IPS-NIHi11 (cell line): ENCODE measurements at places on chromosomes 1 and 21.

DNA sequence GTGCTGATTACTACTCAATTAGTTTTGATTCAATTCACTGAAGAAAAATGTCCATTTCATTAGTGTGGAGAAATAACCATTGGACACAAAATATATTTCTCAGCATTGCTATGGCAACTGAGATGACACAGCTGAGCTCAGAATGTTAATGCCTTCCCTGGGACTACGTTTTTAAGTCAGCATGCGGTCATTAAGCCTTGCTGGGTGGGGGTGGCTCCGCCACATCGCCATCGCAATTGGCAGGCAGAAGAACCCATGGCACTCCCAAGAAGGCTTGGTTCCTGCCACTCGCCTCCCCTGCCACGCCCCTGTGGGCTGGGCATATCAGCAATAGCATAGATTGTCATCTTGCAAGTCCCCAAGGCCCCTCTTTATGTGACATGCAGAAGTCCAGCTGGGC is 256.7 kb upstream of the CAMK1G start:
- no peak for DNase-seq

- no peak for DNase-seq
Observed at GRCh38 chr1:79005945-79006344, 585 bp downstream of the ADGRL4 start.

- no peak for DNase-seq
Observed at GRCh38 chr1:92992054-92992453, 30.8 kb upstream of the DIPK1A start.

GRCh38 chr1:209104646-209105045 is 478.9 kb upstream of the CAMK1G start:
- no peak for DNase-seq

GRCh38 chr1:45353685-45354084 is 13.4 kb upstream of the MUTYH start:
- no peak for DNase-seq
